ENCODE measurements at places on chromosomes 13 and 19. TPM values are rescaled to one million over a fixed set of nuclear protein-coding genes. Genes with fewer than 3 reads are reported as not detected.

- DNase-seq: no peak
Observed at GRCh38 chr19:6501740-6502648, at the start of gene TUBB4A. TUBB4A (minus strand) TSS chr19:6502309; CDS start chr19:6502212, 97 bp downstream.

DNA sequence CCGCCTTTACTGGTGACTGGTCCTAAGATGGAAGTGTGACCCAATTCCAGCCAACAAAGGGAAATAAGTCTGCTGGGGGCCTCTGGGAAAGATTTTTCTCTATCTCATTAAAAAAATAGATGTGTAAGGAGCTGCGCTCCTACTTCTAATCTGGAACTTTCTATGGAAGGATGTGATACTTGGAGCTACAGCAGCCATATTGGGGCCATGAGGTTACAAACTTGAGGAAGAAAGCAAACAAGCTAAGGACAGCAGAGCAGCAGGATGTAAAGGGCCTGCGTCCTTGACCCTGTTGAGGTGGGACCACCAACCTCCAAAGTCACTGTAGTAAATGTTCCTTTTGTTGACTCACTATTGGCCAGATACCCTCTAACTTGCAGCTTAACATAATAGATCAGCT lies 7.5 kb downstream of the GPR42 start:
- DNase-seq: no peak

DNA sequence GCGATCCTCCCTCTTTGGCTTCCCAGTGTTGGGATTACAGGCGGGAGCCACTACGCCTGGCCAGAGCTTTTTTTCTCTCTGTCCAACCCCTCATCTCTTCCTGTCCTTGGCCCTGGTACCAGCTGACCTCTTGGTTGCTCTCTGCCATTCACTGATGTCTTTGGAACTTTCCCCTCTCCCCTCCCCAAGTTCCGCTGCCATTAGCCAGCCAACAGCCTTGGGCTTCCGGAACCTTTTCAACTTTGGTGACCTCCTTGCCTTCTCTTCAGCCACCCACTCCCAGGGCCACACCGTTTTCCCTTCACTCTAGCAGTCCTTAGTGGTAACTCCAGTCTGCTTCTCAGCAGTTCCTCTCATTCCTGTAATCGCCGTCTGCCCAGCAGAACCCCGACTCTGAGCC lies 4.3 kb downstream of the WTIP start:
- DNase-seq: no peak

ZNF547 gene
- 6.0 TPM for total RNA-seq

ZNF577 gene
- total RNA-seq: 5.3 TPM

Data from PC-9 (cell line).